ENCODE measurements at places on chromosomes 6 and 20.

GRCh38 chr6:161434350-161434749 is 160.5 kb upstream of the AGPAT4 start:
- no peak for DNase-seq

DNA sequence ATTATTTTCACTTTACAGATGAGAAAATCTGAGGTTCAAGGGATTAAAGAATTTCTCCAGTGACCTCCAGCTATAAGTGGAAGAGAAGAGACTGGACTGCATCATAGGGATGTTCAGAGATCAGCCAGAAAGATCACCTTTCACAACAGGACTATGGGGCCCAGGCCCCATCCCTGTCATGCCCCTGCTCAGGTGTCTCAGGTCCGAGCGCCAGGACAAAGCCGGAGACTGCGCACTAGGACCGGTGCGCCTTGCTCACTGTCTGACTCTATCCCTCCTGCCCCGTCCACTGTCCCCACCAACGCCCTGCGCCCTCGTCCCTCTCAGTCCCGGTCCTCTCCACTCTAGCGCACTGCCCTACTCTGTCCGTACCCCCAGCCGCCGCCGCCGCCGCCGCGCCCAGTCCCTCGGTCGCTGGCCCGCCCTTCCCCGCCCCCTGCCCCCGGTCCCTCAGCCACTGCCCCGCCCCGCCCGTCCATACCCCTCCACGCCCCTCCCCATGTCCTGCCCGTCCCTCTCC is 521 bp upstream of the RAD21L1 start:
- DNase-seq: no peak

DNA sequence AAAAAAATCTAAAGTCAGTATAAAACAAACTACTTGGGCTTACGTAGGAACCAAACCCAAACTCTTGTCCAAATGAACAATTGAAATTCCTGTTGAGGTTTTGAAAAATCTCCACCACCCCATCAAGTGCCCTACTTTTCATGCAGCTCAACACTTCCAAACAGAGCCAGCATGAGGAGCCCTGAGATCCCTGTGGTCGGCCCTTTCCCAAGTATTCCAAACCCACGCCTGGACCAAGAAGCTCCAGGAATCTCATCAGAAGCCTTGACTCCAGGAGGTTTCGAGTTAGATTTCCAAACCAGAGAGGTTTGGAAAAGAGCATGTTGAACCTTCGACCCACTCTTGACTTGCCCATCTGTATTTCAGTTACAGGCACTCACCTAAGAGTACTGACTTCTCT is 179.3 kb downstream of the MTFR2 start:
- no peak for DNase-seq

GRCh38 chr6:157800420-157801237 is 22.4 kb upstream of the SNX9 start:
- no peak for DNase-seq

Measured in activated T-cell treated with anti-CD3 and anti-CD28 coated beads for 24 hours (primary cell).